Fibroblast of skin of left quadriceps (primary cell): ENCODE measurements at places on chromosomes 16 and 17.

DNA sequence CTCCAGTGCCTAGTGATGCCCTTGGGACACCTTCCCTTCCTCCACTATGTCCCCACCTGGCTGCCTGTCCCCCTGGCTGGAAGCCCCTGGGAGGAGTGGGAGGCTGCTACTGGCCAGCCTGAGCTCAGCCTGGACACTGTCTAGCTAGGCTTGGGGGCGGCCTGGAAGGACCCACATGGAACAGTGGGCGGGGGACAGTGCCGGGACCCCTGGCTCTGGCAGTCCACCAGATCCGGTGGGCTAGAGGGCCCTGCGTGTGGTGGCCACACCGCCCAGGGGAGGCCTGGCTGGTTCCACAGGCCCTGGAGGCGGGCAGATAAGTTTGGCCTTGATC lies 388.0 kb upstream of the TNRC6C start:
- DNase-seq: no peak

DNA sequence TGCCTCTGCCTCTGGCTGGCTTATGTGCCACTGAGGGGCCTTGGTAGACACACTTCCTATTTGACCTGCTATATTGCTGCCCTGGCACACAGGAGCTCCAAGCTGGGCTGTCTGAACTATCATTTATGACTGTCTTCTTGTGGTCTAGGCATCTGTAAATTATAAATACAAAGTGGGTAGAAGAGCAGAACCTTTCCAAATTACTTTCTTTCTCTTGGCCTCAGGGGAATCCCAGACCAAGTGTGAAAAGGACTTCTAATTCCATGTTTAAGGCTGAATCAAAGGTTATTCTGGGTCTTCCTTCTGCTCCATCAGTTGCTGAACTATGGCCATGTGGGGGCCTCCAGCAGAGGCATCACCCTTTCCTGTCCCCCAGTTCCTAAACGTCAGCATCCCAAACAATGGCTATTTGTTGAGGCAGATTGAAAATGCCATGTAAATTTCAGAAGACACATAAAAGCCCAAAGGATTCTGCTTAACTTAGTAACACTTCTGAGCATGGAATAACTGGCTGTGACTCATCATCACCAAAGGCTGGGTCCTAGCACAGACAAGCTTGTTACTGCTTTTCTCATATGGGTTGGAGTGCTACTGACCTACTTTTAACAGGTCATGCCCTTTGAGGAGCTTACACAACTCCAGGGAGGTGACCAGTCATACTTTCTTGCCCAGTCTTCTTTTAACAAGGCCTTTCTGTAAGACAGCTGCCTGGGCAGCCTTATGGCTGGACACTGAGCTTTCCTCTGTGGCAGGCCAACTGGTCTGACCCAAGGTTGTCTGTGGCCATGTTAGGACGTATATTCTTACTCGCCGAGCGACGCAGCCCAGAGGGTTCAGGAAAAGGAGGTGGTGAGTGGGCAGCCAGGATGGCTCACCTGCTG lies 154.8 kb downstream of the VPS53 start:
- DNase-seq: no peak

DNA sequence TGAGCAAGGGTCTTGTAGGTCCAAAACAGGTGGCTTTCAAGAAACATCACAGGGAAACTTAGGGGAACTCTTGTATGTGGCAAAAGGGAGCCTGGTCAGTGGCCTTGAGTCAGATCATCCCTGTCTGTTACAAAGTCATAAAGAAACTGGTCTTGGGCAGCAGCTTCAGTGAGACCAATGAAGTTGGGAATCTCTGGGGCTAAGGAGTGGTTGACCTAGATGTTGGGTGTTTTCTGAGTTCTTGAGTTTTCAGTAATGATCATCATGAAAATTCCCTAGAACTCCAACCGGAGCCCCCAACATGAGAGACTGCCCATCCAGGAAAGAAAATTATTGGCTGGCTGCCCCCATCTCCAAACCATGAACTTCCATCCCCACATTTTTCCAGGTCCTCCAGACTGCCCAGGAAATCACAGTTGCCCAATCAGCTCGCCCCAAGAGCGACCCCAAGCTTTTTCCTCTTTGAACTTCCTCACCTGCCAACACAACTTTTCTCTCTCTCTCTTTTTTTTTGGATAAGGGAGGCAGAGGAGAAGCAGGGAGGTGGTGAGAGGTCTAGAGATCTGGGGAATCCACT lies 3.9 kb downstream of the CCR7 start:
- DNase-seq: no peak

DNA sequence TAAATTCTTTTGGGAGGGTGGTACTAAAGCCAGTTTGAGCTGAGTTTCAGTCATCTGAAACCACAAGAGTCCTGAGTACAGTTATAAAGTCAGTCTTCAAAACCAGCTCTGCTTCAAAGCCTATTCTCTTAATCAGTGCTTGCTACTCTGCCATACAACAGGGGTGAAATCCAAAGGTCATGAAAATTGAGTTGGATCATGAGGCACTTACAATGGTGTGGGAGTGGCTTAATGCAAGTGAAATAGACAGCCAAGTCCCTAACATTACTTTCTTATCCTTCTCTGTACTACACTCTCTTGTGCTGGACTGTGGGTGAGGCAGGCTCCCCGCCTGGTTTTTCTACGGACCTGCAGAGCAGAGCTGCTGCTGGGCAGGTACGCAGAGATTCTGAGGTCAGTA lies 12.4 kb downstream of the CBLN1 start:
- DNase-seq: no peak

- DNase-seq: no peak
These were observed 112.0 kb downstream of the CLEC16A start for GRCh38 chr16:11056090-11056992.
